ENCODE measurements at places on chromosomes 3 and 15.

- peak; percentile 18 for DNase-seq
Measured at GRCh38 chr3:64104691-64105111, 81.4 kb upstream of the PSMD6 start.

GRCh38 chr3:84885199-84885882 lies 73.4 kb upstream of the CADM2 start:
- DNase-seq: no peak

DNA sequence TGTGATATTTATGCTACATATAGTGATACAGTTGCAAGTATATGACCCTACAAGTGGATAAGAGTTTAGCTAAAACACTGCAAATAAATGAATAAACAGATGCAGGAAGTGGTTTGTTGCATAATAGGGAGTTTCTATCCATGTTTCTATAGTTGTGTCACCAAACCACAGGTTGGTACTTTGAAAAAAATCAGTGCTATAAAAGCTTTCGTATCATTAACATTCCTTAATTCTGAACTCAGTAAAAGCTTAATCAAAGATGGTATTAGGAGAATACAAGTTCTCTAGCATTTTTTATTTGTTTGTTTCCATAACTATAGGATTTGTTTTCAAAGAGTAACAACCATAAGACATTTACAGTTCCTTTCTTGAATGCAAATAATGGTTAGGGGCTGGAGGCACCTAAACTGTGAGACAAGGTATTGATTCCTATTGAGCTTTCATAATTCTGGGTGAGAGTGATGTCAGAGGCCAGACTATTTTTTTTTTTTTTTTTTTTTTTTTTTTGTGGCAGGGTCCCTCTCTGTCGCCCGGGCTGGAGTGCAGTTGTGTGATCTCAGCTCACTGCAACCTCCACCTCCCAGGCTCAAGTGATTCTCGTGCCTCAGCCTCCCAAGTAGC lies 29.6 kb downstream of the CPOX start:
- DNase-seq: no peak

DNA sequence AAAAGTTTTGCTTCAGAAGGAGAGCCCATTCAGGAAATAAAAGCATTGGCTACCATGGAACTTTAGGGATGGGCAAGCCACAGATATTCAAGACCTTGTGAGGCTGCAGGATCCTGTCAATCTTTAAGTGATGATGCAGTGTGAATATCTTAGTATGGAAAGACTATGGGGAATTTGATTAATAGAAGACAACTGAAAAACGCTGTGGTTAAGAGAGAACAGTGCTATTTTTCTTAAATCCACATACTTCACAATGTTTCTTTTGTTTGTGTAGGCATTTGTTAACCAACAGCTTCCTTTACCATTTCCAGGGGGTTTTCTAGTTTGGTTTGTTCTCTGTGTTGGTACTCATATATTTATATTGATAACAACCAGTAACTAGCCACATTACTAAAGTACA lies 90.3 kb downstream of the TMEM212 start:
- DNase-seq: no peak

GRCh38 chr15:50055332-50055731 lies 63.7 kb downstream of the ATP8B4 start:
- DNase-seq: no peak

GRCh38 chr15:45555934-45556608 lies 31.1 kb upstream of the BLOC1S6 start:
- no peak for DNase-seq

DNA sequence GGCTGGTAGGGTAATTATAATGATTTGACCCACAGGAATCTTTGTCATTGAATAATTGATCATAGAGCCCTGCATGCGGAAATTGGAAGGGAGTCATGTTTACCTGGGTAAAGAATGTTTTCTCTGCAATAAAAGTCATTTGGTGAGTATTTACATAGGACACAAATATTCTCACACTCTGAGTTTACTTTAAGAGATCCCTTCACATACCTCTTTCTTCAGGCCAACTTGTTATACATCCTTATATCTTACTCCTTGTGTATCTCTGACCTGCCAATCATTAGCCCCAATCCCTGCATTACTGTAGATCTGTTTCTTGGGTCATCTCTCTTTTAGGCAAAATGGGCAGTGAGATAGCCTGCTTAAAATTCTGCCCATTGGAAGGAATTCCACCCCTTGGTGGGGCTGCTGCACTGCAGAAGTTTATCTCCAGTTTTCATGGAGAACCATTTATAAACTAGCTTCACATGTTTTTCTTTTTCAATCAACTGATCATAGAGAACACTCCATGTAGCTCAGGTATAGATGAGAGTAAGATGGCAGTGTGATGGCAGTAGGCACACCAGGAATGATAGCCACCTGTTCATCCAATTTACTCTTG lies 46.2 kb downstream of the ILDR1 start:
- DNase-seq: no peak

DNA sequence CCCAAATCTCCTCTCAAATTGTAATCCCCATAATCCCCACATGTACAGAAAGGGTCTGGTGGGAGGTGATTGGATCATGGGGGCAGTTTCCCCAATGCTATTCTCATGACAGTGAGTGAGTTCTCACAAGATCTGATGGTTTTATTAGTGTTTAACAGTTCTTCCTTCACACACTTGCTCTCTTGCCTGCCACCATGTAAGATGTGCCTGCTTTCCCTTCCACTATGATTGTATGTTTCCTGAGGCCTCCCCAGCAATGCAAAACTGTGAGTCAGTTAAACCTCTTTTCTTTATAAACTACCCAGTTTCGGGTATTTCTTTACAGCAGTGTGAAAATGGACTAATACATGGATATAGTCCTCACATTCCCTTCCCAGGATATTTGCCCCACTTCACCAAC lies 126.7 kb upstream of the SPATA12 start:
- DNase-seq: no peak

DNA sequence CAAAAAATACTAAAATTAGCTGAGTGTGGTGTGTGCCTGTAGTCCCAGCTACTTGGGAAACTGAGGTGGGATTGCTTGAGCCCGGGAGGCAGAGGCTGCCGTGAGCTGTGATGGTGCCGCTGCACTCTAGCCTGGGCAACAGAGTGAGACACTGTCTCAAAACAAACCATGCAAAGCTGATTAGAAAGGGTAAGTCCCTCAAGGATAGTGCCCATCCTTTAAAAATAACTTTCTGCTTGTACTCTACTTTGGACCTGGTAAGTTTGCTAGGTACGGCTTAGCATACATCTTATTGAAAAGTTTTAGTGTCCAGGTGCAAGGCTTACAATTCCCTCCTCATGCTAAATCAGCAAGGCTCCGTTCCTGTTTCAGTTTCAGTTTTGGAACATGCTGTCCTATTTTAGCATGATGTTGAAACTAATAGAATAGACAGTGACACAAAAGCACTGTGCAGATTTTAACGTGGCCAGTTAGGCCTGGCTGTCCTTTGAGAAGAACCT lies 21.4 kb downstream of the FEM1B start:
- DNase-seq: no peak

DNA sequence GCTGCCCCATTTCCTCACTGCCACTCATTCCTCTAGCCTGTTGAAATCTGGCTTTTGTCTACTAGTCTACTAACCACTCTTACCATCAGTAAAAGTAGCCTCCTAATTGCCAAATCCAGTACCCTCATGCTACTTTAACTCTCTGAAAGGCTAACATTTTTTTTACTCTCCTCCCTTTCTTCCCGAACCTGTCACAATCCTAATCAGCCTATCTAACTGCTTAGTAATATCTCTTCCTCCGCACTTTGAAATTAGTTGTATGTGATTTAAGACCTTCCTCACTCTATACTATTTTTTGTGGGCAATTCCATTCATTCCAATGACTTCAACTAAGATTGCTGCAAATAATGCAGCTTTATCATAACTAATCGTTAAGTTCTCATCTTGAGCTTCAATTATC lies 3.7 kb downstream of the SENP7 start:
- no peak for DNase-seq

- no peak for DNase-seq
Measured at GRCh38 chr3:103082501-103082900, 647.7 kb downstream of the ZPLD1 start.

DNA sequence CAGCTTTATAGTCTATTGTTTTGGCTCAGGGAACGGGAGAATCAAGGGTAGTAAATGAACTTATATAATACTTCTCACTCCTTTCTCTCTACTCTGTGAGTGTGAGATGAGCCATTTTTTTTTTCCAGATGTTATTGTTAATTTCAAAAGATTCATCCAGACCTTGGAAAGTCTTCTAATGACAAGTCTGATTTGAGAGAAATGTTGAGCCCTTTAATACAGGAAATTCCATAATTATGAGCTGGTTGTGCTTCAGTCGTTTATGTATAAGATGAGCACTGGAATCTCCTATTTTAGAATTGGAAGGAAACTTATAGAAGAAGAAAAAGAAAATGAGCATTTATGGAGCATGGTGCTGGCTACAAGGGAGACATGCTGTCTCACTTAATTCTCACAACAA lies 92.0 kb downstream of the FBN1 start:
- no peak for DNase-seq

GRCh38 chr3:55180936-55181535 lies 253.2 kb upstream of the LRTM1 start:
- DNase-seq: no peak

DNA sequence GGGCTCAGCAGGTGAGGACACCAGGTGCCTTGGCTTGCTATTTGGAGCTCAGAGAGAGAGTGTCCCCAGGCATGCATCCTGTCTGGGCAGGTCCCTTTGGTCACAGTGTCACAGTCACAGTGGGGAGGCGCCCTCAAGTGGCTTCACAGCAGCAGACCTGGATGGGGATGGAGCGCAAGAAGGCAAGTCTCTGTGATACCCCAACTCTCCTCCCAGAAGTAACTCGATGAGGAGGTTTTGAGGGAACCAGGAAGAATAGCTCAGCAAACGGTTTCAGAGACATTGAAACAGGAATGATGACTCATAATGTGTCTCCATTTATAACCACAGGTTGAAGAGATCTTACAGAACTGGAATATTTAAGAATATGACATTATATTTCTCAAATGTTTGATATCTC lies 66.5 kb upstream of the SH3GL3 start:
- DNase-seq: no peak

DNA sequence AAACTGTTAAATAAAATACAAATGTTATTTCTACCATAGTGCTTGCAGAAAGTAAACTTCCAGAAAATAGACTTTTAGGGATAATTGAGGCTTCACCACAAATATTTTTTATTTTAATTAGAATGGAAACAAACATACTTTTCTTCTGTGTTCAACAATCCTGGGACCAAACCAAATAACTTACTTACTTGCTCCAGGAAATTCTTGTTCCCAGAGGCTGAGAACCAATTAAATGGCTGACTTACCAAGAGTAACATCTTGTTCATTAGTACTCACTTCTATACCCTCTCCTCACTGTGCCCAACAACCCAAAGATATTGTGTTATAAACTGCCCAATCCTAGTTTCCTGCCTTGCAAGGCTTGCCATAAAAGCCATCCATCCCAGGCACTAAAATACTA lies 172.2 kb upstream of the PFN2 start:
- no peak for DNase-seq

- DNase-seq: no peak
Measured at GRCh38 chr3:60475096-60475495, 776.2 kb downstream of the FHIT start.

- no peak for DNase-seq
Measured at GRCh38 chr15:54841701-54842305, 354.9 kb downstream of the RSL24D1 start.

- no peak for DNase-seq
Measured at GRCh38 chr3:189712906-189713483, 81.8 kb downstream of the TP63 start.

DNA sequence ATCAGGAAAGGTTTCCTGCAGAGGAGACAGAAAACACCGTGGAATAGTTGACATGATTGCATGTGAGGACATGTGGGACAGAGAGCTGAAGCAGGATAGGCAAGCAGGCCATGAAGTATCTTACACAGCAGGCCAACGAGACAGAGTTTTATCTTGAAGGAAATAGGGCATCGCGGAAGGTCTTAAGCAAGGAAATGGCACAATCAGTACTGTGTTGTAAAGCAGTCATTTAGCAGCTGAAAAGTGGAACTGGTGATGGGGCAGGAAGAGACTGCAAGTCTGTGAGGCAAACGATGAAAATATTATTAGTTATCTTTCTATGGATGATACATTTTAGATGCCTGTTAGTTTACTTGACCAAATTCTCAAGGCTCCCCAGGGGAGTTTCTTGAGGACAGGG lies 535.1 kb downstream of the SOX2 start:
- no peak for DNase-seq

- no peak for DNase-seq
Measured at GRCh38 chr3:73885862-73886261, 261.1 kb upstream of the PDZRN3 start.

DNA sequence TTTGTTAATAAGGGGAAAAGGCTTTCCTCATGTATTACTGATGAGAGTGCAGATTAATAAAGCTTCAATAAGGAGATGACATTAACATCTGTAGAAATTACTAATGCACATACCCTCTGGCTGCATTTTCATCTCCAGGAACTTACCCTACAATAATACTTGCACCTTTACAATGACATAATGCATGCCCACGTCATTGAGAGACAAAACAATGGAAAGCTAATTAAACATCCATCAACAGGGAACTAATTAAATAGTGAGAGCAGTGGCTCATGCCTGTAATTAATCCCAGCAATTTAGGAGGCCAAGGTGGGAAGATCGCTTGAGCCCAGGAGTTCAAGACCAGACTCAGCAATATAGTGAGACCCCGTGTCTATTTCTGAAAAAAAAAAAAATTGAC lies 32.8 kb upstream of the DET1 start:
- no peak for DNase-seq

GRCh38 chr3:87336761-87337160 lies 60.4 kb upstream of the POU1F1 start:
- DNase-seq: no peak

- no peak for DNase-seq
Measured at GRCh38 chr3:57910990-57911389, 97.2 kb upstream of the FLNB start.

DNA sequence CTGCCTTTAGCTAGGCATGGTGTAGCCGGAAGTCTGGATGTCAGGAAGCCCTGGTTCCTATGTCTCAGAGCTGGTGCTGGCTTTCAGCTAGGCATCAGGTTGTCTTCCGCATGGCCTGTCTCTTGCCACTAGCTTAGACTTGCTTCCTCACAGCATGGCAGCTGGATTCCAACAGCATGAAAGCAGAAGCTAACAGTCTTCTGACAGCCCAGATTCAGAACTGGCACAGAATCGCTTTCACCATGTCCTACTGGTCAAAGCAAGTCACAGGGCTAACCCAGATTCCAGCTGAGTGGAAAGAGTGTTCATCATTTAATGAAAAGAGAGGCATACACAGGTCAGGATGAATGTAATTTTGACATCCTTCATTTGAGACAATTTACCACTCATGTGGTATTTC lies 1050.5 kb downstream of the ROBO2 start:
- no peak for DNase-seq

GRCh38 chr3:55282994-55283393 lies 204.1 kb downstream of the WNT5A start:
- DNase-seq: no peak

- DNase-seq: no peak
Measured at GRCh38 chr3:180417241-180417640, 184.7 kb upstream of the TTC14 start.

DNA sequence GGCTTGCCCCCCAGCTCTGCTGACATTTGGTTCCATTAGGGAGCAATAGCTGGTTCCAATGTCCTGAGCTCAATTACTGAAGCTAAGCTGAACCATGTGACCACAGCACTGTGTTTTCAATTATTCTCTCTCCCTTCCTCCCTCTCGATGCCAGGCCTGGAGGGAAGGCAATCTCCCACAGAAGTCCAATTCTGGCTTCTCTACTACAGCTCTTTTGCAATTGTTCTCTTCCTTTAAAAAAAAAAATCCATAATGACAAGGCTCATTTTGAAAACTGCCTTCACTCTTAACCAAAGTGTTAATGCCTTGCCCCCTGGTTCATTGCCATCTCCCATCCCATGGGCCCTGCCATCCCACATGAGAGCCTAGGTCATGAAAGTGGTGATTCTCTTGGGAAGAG lies 24.8 kb downstream of the IL16 start:
- DNase-seq: no peak

All from vagina (tissue), 2 donors.